Fibroblast of skin of scalp (primary cell): ENCODE measurements at places on chromosomes 2 and 18.

DNA sequence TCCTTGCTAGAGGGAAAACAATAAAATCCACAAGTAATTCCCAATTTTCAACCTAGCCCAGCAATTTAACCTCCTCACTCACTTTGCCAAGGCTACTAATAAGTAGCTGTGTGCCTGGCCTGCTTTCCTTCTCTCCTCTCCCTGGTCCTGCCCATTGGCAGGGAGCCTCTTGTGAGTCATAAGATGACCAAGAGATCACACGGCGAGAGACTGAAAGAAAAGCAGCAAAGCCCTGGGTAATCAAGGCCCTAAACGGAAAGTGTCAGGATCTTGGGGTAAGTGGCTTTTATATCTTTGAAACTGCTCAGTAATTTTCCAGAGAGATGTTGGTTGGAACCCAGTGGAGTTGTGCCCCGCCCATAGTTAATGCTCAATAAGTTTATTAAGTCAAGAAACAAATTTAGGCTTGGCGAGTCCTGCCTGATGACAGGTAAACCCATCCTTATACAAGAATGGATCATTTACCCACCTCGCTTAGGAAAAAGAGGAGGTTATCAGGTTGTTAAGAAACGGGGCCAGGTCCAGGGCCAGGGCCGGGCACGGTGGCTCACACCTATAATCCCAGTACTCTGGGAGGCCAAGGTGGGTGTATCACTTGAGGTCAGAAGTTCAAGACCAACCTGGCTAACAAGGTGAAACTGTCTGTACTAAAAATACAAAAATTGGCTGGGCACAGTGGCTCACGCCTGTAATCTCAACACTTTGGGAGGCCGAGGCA, 10.0 kb upstream of the ADAM17 start:
- peak; percentile 89 for DNase-seq

- DNase-seq: peak; percentile 70
Measured at GRCh38 chr18:76351961-76352581, 143.0 kb downstream of the ZNF516 start.

GRCh38 chr2:210496512-210496911, 20.0 kb upstream of the LANCL1 start:
- no peak for DNase-seq

GRCh38 chr2:7725850-7726242, 808.6 kb downstream of the RNF144A start:
- no peak for DNase-seq

DNA sequence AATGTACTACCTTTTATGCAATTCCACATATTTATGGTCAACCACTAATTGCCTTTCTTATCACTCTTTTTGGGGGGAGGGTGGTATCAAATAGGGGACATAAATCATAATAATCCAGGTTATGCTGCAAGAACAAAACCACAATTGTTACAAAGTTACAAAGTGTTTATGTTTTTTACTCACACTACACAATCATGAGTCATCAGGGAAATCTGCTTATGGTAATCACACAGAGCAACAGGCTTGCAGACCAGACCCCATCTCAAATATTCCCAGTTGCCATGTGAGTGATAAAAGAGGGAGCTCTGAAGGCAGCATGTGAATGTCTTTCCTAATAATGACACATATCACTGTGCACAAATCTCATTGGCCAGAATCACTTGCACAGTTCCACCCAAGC, 304.7 kb upstream of the TMEFF2 start:
- DNase-seq: no peak

GRCh38 chr2:170229125-170229524, 51.2 kb downstream of the MYO3B start:
- no peak for DNase-seq

DNA sequence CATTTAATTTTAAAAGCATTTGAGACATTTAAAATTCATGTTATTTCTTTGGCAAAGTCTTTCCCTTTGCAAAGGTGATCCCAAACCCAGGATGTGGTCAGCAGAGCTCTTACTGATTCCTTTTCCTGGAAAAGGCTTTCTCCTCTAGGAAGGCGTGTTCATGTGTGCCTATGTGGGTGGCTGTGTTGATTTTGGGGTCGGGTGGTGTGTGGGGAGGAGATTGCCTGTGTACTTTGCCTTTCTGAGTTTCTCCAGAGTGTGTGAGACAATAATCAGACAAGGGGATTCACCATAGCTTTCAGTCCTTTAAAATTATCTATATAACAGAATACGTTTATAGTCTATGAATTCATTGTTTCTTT, 173.2 kb downstream of the SOCS6 start:
- DNase-seq: no peak

DNA sequence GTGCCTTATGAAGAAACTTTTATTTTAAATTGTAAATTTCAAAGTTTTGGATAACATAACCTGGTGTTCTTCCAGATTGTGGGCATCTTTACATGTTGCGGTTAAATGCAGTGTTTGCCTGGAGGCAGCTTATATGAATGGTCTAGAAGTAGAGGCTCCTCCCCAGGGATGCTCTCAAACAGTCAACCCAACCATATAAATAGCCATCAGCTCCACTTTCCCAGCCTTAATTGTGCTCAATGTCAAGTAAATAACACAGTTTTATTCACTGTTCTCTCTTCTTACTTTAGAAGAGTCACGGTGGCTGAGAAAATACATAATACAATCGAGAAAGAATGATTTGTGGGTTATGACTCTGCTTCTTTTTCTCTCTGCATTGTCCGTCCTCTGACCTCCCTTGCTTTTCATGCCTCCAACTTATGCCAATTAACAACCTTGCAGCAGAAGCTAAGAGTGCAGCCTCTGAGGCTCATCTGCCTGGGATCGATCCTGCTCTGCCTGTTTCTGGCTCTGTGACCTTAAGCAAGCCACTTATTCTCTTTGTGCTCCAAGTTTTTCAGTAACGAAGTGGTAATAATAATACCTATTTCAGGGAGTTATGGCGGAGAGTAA, 100.3 kb downstream of the DAW1 start:
- DNase-seq: no peak

DNA sequence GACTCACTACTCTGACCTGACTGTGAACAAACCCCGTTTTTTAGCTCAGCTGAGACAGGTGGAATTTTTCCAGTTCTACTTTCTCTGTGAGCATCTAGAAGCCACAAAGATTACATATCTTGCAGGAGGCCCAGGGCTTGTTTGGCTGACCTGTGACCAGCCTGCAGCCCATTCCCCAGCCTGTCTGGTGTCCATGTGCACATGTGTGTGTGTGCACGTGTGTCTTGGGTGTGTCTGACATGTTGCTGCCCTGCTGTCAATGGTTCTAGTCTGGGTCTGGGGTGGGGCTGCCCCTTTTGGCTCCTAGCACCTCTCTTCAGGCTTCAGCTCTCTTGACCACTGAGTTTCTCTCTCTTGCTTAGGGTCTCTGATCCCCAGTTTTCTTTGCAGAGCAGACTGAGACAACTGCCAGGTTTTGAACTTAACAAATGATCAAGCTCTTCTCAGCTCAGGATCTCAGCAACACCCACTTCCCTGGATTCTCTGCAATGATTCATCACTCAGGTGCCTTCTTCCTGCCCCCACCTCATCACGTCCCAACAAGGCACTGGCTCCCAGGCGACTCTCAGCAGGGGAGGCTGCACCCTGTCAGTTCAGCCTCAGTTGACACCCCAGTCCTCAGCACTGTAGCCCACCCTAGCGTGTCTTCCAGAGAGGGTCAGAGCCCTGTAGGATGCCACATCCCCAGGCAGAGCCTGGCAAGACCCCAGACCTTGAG, 130.3 kb downstream of the CELF4 start:
- no peak for DNase-seq

GRCh38 chr2:212892193-212892592, 259.2 kb downstream of the IKZF2 start:
- DNase-seq: no peak

- DNase-seq: peak; percentile 71
Measured at GRCh38 chr2:227415538-227416424, 28.0 kb upstream of the SCYGR1 start.

DNA sequence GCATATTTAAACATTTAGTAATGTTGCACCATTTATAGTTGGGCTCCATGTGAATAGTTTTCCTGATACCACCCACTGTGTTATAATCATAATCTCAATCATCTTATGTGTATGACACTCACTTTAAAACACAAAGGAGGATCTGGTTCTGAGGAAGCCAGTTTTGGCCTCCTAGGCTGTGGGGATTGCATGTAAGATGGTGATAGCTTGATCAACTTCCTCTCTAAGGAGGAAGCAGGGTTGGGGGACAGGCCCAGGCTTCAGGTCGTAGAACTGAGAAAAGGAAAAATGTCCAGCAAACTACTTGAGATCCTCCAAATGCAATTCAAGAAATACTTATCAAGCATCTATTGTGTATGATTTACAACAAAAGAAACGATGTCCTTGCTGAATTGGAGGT, 4.9 kb upstream of the PPM1B start:
- DNase-seq: no peak

- DNase-seq: no peak
Measured at GRCh38 chr2:85409845-85410583, at the start of gene CAPG. CAPG (minus strand) TSS chr2:85410366; CDS start chr2:85402145, 8,221 bp downstream.

- DNase-seq: no peak
Measured at GRCh38 chr2:44829771-44830170, 111.7 kb upstream of the SIX3 start.

GRCh38 chr2:63544017-63544627, 44.2 kb downstream of the WDPCP start:
- peak; percentile 6 for DNase-seq

GRCh38 chr2:233033672-233034071, 1.2 kb downstream of the NEU2 start:
- no peak for DNase-seq

GRCh38 chr18:13494871-13495445, 231.4 kb downstream of the FAM210A start:
- DNase-seq: peak; percentile 11

DNA sequence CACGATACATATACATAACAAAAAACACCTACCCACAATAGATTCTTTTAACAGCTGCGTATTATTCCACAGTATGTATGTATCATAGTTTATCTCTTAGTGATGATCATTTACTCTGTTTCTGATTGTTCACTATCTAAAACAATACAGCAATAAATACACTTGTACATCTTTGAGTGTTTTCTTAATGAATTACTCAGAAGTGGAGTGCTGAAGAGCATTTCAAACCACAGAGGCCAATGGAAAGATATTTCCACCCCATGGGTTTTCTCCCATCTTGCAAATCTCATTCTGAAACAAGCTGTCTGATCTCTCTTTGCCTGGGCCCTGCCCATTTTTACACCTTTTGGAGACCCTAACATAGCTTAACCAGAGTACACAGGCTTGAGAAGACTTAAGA, 113.8 kb upstream of the KLF7 start:
- no peak for DNase-seq

- no peak for DNase-seq
Measured at GRCh38 chr2:178924817-178925216, 117.6 kb upstream of the TTN start.

DNA sequence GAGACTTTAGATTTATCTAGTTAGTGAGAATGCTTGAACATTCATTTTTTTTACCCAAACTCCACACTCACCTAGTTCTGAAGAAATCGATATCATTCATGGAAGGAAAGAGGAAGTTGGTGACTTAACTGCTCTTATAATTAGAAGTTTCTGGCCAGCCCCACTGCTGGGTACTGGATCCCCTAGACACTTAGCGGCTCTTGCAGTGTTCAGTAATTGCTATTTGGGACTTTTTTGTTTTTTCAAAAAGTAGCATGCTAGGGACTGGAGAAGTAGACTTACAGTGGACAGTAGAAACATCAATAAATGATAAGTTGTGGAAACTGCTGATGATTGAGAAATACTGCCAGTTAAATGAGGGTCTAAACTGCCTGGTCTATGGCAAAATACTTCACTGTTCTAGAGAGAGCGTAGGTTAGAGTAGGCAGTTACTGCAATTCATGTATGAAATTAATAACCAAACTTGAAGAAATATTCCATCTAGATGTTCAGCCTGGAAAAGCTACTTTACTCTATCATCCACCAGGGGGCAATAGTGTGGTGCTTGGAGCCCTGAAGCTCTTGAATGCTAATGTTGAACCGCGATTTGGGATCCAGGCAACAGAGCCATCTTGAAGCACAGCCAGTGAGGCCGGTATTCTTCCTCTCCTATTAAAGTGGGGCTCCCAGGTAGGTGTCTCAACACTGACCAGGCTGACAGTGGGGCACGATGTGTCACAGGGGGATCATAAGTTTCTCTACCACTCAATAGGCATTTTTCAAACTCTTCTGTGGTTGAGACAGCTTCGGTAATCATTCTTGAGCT, 146.1 kb upstream of the SESTD1 start:
- DNase-seq: peak; percentile 65

DNA sequence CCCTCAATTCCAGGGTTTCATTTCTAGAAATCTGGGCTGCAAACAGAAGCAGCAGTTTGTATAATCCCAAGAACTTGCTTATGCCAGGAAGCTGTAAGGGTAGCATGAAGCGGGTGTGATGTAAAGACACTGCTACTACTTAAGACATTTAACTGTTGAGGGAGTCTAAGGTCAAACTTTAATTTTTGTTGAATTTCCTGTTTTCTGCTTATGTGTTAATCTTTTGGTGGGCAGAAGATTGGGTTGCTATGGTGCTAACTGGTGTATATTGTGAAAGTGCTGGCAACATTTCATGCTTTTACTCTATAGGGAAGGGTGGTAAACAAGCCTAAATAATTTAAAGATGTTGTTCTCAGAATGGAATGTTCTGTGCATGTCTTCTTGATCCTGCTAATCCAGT, 2.7 kb downstream of the NCOA1 start:
- DNase-seq: peak; percentile 66

DNA sequence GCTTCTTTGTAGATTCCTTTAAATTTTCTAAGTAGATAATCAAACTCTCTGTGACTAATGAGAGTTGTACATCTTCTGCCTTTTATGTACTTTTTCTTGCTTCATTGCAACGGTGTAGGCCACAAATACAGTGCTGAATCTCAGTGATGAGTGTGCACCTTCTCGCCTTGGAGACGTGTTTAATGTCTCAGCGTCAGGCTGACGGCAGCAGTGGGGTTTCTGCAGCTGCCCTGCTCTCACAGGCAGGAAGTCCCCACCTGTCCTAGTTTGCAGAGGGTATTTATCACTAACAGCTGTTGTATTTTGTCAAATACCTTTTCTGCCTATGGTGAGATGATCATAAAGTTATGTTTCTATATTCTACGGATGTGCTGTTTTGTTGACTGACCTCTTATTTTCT, 13.3 kb downstream of the AGXT start:
- DNase-seq: no peak

DNA sequence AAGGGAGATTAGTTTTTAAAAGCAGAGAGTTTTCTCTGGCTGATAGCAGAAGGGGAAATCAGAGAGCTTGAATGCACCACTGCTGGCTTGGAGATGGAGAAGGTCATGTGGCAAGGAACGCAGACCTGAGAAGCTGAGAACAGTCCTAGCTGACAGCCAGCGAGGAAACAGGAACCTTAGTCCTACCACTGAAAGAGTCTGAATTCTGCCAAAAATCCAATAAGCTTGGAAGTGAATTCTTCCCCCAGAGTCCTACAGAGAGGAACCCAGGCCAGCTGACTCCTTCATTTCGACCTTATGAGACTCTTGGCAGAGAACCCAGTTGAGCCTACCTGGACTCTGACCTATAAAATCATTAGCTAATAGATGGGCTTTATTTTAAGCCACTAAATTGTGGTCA, 371.9 kb upstream of the TNP1 start:
- DNase-seq: no peak

GRCh38 chr2:220510668-220511067, 883.2 kb downstream of the SLC4A3 start:
- peak; percentile 63 for DNase-seq
